ENCODE measurements at places on chromosomes 2 and 18.
A peak's percentile ranks its signal among the peaks of the same experiment; 100 is the strongest.

- DNase-seq, result peak; percentile 5
Observed at GRCh38 chr2:138023298-138023697, 59.0 kb downstream of the HNMT start.

DNA sequence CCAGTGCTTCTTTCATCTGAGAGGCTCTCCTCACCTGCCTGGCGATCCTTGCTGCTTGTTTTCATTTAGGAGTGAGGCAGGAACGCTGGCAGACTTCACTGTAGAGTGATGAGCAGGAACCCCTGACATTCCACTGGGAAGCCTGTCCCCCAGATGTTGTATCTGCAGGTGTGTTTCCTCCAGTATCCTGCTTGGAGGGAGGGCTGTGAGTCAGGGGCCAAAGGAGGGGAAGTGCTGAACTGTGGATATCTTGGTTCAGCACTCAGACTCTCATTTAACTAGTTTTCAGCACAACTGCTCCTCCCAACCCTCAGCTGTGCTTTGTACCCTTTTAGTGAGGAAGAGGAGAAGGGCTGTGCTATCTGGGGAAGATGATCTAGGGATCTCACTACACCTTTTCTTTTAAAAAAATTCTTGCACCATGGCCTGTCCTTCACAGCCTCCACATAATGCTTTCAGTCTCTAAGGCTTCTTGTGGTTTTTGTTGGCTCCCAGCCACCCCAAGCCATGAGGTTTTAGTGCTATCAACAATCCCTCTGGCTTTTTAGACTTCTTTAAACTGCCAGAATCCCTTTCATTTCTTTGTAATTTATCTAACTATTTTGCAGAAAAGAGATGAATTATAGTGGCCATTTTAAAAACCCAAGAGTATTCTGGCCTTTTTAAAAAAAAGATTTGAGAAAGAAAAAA lies 11.2 kb downstream of the ANKAR start:
- DNase-seq, result no peak

GRCh38 chr2:18487106-18487913 lies 73.1 kb downstream of the RDH14 start:
- DNase-seq, result no peak

GRCh38 chr2:71615767-71616730 lies 162.7 kb downstream of the DYSF start:
- no peak for DNase-seq

GRCh38 chr2:13524492-13524891 lies 807.8 kb downstream of the TRIB2 start:
- no peak for DNase-seq

DNA sequence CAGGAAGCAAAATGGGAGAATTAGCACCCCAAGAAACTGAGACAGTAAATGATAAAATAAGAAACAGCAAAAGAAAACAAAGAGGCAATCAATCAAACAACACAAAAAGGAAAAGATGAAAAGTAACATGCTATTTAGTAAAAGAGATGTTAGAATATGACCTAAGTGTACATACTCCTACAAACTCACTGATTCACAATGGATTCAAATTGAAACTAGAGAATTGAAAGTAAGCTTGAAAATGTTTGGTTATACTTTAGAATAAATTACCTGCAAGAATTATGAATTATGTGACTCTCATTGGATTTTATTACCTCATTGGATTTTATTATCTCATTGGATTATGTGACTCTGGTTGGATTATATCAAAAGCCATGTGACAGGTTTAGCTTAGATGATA lies 22.8 kb upstream of the CCNYL1 start:
- DNase-seq, result no peak

DNA sequence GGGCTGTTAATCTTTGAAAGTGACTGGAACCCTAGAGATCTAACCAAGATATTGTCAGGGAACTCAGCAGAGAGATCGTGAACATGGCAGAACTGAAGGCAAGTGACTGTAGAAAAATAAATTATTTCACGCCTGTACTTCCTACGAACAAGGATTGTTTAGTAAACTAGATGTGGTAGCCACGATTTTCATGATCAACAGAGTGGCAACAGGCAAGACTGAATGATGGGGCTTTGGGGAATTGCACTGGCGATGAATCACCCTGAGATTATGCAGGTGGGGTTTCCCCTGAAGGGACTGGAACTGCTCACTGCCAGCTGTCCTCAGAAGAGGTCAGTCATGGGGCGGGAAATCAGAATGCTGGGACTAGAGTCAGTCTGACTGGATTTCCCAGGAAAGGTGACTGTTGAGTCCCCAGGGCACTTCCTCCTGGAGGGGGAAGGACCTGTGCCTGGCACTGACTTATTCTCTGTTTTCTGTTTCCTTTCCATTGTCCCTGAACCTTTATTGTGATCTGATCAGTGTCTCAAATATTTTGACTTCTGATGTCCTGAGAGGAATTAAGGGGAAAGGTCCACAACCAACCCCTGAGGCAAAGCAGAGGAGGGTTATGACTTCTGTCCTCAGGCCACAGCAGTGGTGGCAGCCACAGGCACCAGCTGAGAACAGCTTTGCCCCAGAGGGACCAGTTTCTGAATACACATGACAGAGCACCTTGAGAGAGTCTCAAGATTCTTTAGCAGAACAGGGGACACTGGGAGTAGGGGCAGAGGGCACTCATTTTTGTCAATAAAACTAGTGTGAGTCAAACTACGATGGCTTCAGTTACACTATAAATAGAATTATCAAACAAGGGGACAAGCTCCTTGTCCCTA lies 70.0 kb downstream of the NAB1 start:
- DNase-seq, result no peak

GRCh38 chr2:6510532-6510931 lies 355.2 kb downstream of the CMPK2 start:
- DNase-seq, result no peak

DNA sequence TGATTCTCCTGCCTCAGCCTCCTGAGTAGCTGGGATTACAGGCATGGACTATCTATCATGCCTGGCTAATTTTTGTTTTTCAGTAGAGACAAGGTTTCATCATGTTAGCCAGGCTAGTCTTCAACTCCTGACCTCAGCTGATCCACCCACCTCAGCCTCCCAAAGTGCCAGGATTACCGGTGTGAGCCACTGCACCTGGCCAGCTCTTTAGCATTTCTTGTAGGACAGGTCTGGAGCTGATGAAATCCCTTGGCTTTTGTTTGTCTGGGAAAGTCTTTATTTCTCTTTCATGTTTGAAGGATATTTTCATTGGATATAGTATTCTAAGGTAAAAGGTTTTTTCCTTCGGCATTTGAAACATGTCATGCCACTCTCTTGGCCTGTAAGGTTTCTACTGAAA lies 20.2 kb downstream of the VPS54 start:
- DNase-seq, result no peak

- no peak for DNase-seq
Observed at GRCh38 chr2:151260573-151261230, 961 bp downstream of the RBM43 start.

Data from NCI-H446 (cell line).